ENCODE measurements at places on chromosomes 16 and 17.

GRCh38 chr16:85611194-85611443 lies 2.0 kb upstream of the GSE1 start:
- DNase-seq, result no peak

GRCh38 chr17:28948342-28948741 lies 3.0 kb downstream of the PHF12 start:
- DNase-seq, result no peak

DNA sequence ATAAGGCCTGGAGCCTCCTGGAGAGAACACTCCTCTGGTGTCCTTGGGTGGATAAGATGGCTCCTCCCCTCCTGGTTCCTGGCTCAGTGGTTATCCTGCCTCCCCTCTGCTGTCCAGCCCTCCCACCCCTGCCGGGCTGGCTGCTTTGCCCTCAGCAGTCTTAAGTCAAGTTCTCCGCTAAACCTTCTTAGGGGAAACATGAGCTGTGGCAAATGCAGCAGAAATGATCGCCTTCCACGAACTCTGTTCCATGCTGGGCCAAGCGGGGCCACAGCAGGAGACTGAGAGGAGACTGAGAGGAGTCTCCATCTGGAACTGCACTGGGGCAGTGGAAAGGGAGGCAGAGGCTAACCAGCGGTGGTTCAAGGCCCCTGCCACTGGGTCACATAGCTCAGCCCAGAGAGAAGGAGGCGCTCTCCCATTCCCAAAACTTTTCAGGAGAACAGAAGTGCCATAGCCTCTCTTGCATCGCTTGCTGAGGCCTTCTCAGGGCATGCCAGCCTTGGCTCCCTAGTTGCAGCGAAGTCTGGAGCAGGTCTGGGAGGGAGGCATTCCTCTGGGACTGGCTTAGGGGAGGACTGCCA lies 26.9 kb downstream of the TNS4 start:
- no peak for DNase-seq

DNA sequence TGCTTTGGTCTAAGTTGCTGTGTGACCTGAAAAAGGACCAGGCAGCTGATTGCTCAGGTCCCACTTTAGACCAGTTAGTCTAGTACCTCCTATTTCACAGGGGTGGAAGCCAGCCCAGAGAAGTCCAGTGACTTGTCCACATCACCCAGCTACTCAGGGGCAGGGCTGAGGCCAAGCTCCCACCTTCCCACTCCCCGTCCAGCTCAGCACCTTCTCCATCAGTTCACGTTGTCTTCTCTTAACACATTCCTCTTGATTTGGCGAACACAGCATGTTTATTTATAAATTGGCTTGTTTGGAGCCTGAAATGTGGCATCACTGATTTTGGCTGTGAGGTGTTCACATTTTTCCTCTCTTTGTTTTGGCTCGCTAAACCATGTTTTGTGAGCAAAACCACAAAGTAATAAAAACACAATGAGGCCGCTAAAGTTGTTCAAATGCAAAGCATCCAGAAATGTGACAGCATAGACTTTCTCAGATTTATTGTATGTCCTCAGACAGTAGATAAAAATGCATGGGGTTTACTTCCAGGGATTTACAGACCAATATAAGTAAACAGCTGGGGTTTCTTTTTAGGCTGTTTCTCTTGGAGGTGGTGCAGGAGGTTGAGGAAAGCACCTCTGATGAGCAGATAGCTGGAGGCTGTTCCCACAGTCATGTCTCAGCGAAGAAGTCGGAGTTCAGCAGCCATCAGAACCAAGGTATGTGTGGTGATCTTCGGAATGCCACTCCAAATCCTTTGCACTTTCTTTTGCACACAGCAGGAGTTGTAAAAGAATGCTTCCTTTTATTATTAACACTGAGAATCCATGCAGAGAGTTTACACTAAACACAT lies 88.4 kb downstream of the PLXDC1 start:
- no peak for DNase-seq

GRCh38 chr16:30561089-30561816 lies 3.1 kb upstream of the ZNF764 start:
- DNase-seq, result no peak

DNA sequence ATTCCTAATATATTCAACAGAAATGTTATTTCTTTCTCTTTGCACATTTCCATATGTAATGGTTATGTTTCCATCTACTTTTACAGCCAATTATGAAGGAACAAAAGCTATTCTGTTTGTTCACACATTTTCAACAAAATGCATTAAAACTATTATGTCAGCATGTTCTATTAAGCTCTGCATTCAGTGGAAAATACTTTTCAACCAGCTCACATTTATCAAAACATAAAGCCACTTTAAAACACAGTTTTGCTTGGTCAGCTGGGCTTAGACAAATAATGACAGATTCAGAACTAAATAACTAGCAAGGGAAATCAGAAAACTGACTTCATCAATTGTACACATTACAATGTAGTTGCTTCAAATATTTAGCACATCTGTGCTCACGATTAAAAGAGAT lies 6.9 kb downstream of the SALL1 start:
- DNase-seq, result no peak

DNA sequence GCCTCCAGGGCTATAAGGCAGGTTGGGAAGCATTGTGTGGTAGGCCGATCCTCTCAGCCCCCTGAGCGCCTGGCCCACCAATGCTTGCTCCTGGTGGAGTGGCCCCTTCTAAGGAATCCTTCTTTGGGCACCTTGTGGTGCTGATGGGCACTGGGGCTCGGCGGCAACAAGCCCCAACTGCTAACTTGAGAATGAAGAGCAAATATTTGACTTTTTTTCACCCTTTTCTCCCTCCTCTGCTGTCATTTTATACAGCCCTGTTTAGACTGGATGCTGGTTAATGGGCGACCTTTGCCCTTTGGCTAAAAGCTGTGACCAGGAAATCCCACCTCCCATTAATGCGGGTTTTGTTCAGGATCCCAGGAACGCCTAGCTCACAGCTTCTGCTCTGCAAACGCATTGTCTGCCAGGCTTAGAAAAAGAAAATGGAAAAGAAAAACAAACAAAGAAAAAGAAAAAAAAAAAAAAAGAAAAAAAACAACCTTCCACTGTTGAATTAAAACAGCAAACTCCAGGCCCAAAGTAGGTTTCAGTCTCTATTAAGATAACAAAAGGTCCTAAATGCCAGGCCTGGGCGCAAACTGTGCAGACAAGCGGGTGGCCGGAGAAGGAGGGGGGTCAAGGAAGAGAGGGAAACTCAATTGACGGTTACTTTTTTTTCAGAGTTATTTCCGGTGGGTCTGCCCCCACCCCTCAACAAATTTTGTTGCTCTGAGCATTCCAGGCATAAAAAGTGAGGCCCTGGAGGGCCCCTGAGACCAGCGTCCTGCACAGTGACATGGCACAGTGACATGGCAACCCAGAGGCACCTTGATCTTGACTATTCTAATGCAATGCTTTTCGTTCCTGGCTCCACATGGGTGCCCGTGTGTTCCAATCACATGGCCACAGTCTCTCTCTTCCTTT lies 301.4 kb downstream of the MAF start:
- no peak for DNase-seq

DNA sequence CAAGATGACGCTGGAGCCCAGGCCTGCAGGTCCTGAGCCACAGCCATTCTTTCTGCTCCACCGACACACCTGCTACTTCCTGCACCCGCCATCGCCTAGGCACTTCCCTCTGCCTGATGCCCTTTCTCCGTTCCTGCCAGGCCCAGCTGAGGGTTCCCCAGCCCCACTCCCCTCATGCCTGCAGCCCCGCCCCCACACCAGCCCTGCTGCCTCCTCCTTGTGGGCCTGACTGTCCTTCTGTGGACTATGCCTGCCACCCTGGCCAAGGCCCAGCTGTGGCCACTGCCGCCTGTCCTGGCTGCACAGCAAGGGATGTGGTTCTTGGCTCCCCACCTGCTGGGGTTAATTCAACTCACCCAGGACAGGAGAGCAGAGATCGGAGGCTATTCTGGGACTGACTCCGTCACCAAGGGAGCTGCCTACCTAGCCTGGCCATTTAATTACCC lies 7.5 kb downstream of the NATD1 start:
- DNase-seq, result no peak

- no peak for DNase-seq
Observed at GRCh38 chr16:745739-746138, 4.9 kb upstream of the CIAO3 start.

GRCh38 chr17:64064331-64064730 lies 43.9 kb upstream of the ICAM2 start:
- no peak for DNase-seq

DNA sequence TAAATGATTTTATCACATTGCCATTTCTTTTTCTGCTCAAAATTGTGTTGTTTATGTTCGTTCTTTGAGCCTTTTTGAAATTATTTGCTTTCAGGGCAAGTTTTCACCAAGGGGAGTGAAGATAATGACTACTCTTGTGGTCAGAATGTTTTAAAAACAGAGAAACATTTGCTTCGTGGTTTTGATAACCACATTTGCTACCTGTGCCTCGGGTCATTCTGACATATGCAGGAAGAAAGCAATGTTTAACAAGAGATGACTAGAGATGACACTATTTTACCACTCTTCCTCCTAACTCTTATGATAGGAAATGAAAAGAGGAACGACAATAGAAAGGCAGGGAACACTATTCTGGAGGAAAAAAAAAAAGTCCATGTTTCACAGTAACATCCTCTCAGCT lies 1496.5 kb upstream of the GOT2 start:
- no peak for DNase-seq

DNA sequence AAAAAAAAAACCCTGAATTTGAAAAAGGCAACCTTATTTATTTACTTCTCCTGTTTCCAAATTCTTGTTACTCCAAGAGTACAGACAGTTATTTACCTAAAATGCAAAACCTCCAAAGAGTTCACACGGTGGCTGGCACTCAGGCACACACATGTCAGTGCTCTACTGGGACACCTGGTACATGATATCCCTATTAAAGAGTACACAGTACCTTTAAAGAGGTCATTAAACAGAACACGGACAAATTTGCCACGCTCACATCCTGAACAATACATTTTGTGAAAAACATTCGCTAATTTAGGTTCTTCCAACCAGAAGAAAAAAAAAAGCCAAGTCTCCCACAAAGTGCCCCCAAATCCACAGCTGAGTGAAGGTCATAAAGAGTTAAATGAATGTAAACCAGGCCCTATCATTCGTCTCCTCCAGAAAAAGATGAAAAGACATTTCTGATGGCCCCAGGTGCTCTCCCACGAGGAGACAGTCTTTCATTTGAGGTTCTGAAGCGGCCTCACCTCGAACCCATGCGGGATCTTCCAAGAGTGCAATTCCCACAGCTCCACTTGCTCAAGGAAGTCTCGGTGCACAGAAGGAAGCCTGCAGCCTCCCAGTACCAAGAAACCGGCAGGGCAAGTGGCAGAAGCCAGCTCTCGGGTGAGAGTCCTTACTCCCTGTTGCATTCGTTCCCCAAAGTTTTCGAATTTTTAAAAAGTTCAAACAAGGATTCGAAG lies 993 bp downstream of the ERN1 start:
- peak; percentile 34 for DNase-seq

DNA sequence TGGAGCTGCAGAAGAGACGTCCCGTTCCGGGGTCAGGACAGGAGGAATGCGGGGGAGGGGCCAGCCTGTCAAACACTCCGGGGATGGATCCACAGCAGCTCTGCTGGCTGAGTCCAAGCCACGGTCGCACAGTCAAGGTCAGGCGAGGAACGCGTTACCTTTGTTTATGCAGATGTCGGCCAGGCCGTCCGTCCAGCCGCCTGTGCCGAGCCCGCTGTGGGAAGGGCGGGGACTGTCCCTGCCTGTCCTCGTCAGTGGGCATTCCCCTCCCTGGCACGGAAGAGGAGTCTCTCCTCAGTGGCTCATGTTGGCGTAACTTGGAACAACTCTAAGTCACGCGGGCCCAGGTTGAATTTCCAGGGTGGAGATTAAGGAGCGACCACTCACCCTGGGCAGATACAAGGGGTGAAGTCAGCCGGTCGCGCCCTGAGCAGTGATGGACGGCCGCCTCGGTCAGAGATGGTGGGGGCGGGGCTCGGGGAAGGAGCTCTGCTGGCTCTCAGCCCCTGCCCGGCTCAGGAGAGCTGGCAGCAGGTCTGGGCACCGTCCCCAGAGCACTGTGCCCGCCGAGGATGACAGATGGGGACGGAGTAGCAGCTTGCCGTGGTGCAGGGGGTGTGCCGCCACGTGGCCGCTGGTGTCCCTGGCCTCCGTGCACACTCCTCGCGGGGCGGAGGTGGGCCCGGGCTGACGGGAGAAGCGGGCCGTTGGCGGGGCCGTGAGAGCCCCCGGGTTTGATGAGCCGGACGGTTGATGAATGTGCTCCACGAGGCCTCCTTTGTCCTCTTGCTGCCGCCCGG lies 7.3 kb downstream of the CACNA1H start:
- peak; percentile 34 for DNase-seq

DNA sequence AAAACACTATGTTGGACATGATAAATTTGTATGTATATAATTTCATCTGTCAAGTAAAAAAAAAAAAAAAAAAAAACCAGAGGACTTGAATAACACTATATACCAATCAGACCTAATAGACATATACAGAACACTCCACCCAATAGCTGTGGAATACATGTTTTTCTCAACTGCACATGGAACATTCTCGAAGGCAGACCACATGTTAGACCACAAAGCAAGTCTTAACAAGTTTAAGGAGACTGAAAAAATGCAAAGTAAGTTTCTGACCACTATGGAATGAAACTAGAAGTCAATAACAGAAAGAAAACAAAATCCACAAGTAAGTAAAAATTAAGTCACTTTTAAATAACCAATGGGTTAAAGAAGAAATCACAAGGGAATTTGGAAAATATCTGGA lies 8.4 kb upstream of the CNTNAP4 start:
- no peak for DNase-seq

GRCh38 chr16:46986896-46987295 lies 13.4 kb upstream of the DNAJA2 start:
- DNase-seq, result no peak

GRCh38 chr16:30774367-30775130 lies 12.4 kb downstream of the RNF40 start:
- no peak for DNase-seq

DNA sequence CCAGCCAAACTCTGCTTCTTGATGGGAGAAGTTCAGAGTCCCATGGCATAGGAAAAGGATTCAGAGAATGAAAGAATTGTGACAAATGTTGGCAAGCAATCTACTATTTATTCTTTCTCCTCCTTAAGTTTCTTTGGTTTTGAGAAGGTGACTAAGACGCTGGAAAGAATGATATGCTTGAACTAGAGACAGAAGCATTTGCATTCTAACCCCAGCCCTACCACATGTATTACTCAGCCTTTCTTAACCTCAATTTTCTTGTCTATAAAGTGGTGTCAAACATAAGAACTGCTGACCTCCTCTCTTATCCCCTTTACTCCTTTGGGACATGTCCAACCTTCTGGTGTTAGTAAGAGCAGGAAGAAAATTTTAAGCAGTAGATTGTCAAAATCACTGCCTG lies 124.7 kb downstream of the HS3ST2 start:
- no peak for DNase-seq

DNA sequence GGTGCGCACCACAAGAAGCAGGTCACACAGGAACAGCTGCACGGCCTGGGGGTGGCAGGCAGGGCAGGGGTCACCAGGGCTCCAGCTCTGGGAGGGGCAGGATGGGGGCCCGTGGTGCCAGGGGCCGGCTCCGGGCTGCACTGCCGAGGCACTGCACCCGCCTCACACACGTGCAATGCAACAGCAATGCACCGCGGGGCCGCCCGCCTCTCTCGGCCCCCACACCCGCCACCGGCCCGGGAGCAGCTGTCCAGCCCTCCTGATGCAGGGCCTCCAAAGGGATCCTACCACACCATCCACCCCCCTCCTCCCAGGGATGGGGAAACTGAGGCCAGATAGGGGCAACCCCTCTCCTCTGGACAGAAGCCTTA lies 23.1 kb downstream of the SREBF1 start:
- no peak for DNase-seq

Measured in PC-9 (cell line).